ENCODE measurements at places on chromosomes 12 and 14.

- H3K27me3 ChIP-seq = peaks cover 3% of the 10 kb centered on the region
- H3K27ac ChIP-seq = no peak overlapping the region
- no peak for DNase-seq
Observed at GRCh38 chr12:55706568-55707218, 1.0 kb downstream of the ITGA7 start.

- no peaks in the 10 kb centered on the region for H3K27me3 ChIP-seq
- H3K4me3 ChIP-seq = no peak overlapping the region
- DNase-seq = peak; percentile 16
- H3K4me1 ChIP-seq = peaks cover 5% of the 10 kb centered on the region
- no peak overlapping the region for H3K27ac ChIP-seq
Observed at GRCh38 chr14:26526137-26526536, 71.7 kb downstream of the NOVA1 start.

- no peak overlapping the region for H3K4me3 ChIP-seq
- no peaks in the 10 kb centered on the region for H3K36me3 ChIP-seq
- no peaks in the 10 kb centered on the region for H3K4me1 ChIP-seq
- H3K27ac ChIP-seq = no peak overlapping the region
Observed at GRCh38 chr12:49121047-49121696, 10.0 kb downstream of the TUBA1B start.

GRCh38 chr14:31297701-31298344 is 90.2 kb upstream of the HECTD1 start:
- no peak overlapping the region for H3K27ac ChIP-seq
- peak; percentile 38 for DNase-seq
- no peaks in the 10 kb centered on the region for H3K27me3 ChIP-seq

DNA sequence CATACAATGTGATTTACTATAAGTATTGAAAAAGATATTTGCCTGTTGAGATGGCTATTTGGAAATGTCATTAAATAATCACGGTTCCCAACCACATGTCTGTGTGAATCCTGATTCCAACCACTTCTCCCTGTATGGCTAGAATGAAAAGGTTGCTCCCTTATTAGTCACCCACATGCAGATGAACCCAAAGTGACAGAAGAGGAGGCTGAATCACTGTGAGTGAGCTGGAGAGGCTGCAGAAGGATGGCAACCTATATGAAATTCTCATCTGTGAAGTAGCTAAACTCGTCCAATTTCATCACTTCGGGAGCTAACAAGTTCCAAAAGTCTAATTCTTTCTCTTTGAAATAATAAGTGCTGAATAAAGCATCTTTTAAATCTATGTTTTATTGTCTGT is 300.5 kb downstream of the PRKD1 start:
- no peaks in the 10 kb centered on the region for H3K27me3 ChIP-seq
- H3K4me1 ChIP-seq = no peaks in the 10 kb centered on the region
- H3K27ac ChIP-seq = no peak overlapping the region
- H3K36me3 ChIP-seq = no peaks in the 10 kb centered on the region
- H3K4me3 ChIP-seq = no peak overlapping the region
- peak; percentile 25 for DNase-seq

DNA sequence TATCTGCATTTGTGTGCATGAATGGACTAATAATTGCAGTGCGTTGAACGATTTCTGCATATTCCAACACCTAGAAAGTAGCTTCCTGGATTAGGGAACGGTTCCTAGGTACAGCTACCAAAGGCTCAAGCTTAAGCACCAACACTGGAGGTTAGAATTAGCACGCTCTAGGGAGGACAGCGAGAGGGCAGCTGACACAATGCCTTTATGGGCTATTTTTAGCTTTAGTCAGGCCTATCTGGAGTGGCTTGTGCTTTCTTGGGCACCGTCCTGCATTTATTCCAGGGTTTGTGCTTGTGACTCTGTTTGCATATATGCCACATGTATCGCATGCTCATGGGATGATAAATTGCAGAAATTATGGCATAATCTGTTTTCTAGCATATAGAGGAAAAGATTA is 13.7 kb downstream of the ETV6 start:
- DNase-seq = no peak
- peaks cover 23% of the 10 kb centered on the region for H3K4me1 ChIP-seq
- no peak overlapping the region for H3K4me3 ChIP-seq
- no peak overlapping the region for H3K27ac ChIP-seq
- H3K36me3 ChIP-seq = peaks cover 8% of the 10 kb centered on the region

GRCh38 chr14:68774771-68775613 is 17.9 kb downstream of the ZFP36L1 start:
- no peak for DNase-seq
- no peak overlapping the region for H3K4me3 ChIP-seq
- peaks cover 14% of the 10 kb centered on the region for H3K4me1 ChIP-seq
- H3K27me3 ChIP-seq = no peaks in the 10 kb centered on the region

All from astrocyte (in vitro differentiated cells and primary cell).